Kasumi-1 (cell line): ENCODE measurements at places on chromosomes 7 and 10.
A peak's percentile ranks its signal among the peaks of the same experiment; 100 is the strongest.

- DNase-seq: no peak
Observed at GRCh38 chr7:148711191-148712102, 12.7 kb downstream of the CUL1 start.

- no peak for DNase-seq
Observed at GRCh38 chr7:119665796-119666195, 607.2 kb upstream of the KCND2 start.

GRCh38 chr7:122550545-122550944 is 148.4 kb downstream of the RNF133 start:
- no peak for DNase-seq

- peak; percentile 3 for DNase-seq
Observed at GRCh38 chr7:47670729-47671128, 88.8 kb upstream of the TNS3 start.

DNA sequence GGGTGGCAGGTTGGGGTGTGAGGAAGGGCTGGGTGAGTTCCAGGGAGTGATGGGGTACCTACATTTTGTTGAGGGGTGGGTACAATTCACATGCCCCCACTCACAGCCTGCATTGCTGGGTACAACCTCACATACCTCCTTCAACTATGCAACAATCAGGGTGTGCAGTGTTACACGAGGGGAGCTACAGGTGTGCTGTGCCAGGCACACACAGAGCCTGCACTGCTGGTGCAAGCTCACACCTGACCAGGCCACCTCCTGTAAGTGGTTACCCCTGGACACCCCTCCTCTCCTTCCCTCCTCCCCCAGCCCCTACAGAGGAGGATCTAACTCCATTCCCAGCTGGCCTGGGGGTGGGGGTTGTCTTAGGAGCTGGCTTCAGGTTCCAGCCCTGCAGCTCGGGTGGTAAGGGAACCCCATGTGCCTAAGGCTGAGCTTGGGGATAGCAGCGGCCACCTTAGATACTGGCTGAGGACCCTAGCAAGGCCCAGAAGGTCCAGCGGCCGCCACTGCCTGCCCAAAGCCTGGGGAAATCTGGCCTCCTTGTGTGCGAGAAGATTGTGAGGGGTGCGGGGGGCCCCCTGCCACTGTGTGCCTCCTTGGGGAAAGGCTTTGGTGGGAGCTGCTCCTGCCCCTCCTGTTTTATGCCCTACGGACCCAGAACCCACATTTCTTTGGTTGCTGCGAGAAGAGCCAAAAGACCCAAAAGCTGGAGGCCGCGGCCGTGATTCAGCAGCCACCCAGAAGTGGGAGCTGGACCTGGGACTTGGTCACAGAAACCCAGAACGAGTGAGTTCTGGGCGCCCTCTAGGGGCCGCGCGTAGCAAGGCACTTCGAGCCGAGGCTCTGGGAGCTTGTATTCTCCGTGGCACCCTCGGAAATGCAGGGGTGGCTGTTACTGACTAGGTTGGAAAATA is 10.8 kb downstream of the TLX1 start:
- DNase-seq: peak; percentile 86

DNA sequence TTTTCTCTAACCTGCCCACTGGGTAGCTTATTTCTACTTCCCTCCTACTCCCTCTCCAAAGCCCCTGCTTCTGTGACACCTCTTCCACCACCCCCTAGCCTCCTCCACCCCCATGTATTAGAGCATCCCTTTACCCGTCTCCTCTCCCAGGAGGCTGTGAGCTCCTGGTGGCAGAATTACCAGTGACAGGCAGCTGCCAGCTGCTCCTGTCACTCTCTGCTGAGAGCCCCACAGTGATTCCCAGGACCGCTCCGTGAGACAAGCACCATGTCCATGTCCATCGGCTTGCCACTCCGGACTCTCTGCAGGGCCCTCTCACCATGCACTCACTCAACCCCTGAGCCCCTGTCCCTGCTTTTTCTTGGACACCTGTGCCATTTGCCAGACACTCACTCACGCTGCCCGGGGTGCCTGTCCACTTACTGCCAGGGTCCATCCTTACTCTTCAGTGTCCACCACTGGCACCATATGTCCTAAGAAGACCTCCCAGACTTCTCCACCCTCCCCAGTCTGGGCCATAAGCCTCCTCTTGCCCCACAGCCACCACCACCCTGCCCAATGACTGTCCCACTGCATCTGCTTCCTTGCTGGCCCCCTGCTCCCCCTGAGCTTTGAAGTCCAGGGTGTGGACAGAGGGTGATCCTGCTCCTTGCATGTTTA is 9.8 kb downstream of the WDFY4 start:
- no peak for DNase-seq

- DNase-seq: no peak
Observed at GRCh38 chr10:1177936-1178335, 121.8 kb downstream of the WDR37 start.

- DNase-seq: no peak
Observed at GRCh38 chr7:25028370-25029021, 48.5 kb upstream of the OSBPL3 start.
